ENCODE measurements at places on chromosomes 5 and 9.

- DNase-seq = no peak
Observed at GRCh38 chr9:18362901-18363685, 110.9 kb upstream of the ADAMTSL1 start.

DNA sequence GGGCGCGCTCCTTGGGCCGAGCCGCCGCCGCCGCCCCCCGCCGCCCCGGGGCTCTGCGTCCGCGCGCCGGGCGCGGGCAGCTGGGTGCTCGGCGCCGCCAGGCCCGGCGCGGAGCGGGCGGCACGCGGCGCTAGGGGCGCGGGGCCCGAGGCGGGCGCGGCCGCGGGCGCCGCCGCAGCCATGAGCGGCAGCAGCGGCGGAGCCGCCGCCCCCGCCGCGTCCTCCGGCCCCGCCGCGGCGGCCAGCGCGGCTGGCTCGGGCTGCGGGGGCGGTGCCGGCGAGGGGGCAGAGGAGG lies 351 bp downstream of the TRIO start:
- DNase-seq = no peak

DNA sequence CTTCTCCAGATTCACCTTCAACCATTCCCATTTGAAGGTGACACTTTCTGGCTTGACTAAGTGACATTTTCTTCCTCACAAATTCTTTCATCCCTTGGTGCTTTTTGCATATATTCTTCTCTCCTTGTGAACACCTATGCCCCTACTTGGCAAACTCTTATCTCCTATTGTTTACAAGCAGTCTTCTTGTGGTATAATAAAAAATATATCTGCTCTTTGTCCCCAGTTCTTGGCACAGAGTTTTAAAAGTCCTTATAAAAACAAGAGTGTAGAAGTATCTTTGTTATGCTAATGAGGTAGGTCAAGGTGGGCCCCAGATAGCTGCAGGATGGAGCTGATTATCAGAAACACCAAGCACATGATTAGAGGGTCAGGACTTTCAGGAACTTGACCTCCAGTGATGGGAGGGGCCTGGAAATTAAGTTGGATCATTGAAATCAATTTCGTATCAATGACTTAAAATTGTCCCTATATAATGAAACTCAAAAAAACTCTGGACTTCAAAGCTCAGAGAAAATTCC lies 38.0 kb downstream of the TMEM161B start:
- no peak for DNase-seq

DNA sequence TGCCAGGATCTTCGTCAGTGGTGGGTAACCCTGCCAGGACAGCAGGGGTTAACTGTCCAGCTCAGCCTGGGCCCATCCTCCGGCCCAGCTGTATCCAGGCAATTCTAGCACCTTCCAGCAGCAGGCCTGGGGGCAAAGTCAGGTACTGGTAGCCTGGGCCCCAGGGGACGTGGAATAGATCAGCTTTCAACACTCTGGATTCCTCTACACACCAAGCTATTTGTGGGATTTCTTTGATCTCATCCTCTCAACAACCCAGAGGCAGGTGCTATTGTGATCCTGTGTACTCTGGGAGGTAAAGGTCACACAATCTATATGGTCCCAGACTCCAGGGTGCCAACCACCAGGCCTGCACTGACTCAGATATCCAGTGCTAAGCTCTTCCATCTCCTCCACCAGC lies 8.7 kb upstream of the SPOUT1 start:
- no peak for DNase-seq

GRCh38 chr5:135631391-135631790 lies 52.6 kb upstream of the CXCL14 start:
- no peak for DNase-seq

DNA sequence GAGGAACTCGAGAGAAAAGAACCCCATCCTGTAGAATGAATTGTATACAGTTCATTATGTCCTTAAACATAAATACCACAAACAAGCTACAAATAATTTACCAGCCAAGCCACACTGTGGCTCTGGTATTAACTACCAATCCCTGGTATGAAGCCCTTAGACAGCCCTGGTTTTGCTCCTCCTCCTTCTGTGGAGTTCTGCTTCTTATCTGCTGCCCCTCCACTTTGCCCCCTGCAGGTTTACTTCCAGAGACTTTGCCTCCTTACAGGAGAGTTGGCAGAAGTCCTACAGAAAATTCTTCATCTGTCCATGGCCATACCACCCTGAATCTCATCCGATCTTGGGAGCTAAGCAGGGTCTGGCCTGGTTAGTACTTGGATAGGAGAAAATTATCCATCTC lies 219.8 kb downstream of the ACTL7B start:
- DNase-seq = no peak

DNA sequence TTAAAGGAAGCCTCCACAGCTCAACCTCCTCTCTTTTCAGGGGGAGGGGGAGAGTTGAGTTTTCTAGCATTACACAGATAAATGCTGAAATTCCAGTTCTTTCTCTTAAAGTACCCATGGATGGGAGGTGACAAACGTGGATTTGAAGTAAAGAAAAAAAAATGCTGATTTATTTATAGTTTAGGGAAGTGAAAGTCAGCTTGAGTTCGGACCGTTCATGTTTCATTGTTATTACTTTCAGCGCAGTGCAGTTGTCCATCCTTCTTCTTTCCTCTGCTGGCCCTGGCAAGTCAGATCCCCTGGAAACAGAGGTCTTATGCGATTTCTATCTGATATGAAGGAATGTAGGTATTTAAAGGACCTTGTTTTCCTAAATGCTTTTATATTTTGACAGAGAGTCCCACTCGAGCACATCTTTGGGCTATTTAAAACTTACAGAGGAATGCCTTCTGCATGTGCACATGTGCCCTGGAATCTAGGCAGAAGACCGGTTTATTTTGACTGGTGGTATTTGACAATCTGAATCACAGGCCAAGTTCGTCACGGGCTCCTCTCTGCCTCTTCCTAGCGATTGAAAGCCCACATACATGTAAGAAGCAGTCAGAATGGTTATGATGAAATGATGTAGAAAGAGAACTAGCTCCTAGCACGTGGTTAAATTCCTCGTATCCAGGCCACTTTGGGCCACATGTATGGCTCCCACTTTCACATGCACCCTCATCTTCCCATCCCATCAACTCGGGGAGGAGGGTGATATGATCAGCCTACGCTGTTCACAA lies 385.2 kb upstream of the KLF4 start:
- DNase-seq = no peak

DNA sequence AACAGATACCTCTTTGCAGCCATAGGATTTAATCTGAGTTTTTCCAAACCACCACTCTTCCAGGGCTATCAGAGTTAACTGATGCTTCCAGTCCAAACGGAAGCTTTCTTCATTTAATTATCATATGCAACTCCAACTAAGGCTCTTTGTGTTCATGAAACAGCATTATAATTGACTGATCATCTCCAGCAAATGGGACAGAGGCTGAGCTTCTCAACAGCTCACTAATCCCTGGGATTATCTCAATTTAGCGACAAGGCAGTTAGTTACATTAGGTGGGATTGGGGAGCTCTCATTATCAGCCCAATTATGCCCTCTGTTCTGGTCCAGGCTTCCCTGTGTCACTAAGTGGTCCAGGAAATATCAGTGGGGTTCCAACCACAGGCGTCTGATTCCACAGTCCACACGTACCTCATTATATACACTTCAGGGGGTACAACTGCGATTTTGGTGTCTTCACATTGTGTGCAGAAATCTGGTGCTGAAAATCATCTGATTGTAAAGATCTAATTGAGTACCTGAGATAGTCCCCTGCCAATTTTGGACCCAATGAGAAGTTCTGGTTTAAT lies 313.5 kb upstream of the PANK3 start:
- no peak for DNase-seq

- DNase-seq = no peak
Observed at GRCh38 chr5:74556631-74557595, 83.6 kb downstream of the ENC1 start.

GRCh38 chr9:36319806-36320205 lies 61.6 kb upstream of the GNE start:
- DNase-seq = no peak

DNA sequence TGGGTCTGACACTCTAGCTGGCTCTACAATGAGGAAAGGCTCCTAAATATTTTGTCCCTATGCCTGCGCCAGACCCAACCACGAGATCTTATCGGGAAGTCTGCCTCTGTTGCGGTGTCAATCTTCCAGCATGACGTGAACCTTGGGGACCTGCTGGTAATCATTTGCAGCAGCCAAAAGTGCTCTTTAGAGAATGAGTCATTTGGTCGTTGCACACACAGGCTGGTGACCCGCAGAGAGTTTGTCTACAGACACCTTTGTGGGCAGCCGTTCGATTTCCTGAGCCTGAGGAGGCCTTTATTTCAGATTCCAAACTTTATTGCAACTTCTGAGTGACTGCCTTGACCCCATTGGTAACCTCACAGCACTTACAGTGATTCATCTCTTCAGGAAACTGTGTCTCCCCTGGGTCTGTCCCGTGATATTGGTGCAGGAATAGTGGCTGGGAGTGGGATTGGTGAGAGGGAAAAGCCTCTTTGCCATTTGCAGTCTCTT lies 326.1 kb downstream of the NSG2 start:
- DNase-seq = no peak

DNA sequence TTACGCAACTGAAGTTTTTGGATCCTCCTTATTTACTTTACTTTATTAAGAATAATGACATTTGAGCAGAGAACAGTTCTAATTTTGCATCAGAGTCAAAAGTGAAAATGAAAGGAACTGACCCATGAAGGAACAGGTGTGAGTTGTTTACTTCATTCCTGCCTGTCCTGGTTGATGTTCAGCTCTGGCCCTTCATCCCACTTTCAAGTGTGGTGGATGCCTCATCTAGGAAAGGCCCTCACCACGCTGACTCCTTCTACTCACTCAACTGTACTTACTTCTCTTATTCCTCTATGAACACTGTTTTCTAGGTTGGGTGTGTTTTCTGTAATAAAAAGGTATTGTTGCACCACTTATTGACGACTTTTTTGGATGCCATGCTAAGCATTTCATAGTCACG lies 61.8 kb upstream of the PLEKHG4B start:
- no peak for DNase-seq

- no peak for DNase-seq
Observed at GRCh38 chr5:89267788-89268187, 384.8 kb upstream of the MEF2C start.

DNA sequence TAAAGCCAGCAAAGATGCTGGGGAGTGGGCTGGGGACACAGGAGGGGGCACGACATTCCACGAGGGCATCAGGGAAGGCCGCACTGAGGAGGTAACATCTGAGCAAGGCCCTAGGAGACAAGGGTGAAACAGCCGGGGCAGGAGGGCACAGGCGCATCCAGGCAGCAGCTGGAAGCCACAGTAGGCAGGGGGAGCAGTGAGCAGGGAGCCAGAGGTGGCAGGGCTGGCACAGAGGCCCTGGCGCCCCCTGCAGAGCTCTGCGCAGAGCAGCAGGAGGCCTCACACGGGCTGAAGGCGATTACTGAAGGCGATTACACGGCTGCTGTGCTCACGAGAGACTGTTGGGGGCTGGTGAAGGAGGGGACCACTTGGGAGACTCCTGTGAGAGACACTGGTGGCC lies 15.4 kb downstream of the LMAN2 start:
- peak; percentile 48 for DNase-seq

DNA sequence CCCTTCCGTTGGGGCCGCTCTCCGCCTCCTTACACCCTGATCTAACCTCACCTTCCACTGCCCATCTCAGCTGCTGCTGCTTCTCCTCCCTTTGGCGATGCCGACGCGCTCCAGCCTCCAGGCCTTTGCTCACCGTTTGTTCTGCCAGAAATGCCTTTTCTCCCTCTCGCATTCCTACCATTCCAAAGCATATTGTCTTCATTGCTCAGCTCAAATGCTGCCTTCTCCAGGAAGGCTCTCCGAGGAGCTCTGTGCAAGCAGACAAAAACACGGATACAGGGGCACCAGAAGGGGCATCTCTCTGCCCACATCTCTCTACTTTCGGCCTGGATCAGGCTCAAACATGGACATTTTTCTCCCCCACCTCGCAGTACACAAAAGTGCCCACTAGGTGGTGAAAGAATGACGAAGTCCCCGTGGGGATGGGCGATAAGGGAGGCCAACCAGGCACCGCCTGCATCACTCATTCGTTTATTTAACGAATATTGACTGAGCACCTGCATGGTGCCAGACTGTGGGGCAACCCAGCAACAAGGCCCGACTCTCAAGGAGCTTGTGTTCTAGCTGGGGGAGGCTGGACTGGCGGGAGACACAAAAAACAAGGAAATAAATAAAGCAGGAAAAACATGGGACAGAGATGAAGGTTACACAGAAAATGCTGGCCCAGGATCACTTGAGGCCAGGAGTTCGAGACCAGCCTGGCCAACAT lies 7.3 kb upstream of the GRHPR start:
- DNase-seq = no peak

DNA sequence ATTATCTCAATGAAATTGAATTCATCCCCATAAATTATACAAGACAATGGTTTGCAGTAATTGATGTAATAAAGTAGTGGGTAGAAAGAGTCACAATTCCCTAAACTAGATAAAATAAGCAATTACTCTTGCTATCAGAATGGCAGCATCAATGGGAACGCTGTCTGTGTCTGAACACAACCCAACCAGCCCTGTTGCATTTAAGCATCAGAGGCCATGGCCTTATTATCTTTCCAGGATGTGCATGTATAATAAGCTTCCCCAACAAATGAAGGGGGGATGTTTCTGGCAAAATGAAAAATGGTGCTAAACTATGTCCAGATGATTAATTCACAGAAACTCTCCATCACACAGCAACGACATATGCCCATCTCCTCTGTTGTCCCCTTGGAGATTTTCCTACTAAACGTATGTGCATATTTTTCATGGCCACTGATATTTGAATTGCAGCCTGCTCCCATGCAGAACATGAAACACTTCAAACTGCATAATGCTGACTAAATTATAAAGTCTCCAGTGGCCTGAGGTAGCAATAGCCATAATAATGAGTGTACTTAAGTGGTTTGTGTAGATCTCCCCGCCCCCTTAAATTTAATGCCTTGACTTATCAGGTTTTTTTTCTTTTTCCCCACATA lies 306.9 kb upstream of the ADAMTS16 start:
- no peak for DNase-seq

DNA sequence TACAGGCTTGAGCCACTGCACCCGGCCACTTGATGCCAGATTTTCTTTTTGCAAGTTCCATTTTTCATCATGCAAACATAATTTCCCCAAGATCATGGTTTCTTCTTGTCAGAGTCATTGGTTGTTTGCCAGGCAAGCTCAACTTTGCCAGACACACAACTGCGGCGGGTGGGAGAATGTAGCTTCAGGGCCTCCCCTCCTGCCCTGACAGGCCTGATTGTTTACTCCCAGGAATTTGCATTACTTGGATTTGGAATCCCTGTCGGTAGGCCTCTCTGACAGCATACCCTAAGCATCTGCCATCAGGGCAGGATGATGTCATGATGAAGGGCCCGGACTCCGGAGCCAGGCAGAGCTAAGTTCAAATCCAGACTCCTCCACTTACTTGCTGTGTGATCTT lies 15.1 kb downstream of the RPS14 start:
- no peak for DNase-seq

- DNase-seq = no peak
Observed at GRCh38 chr9:19630760-19631159, 158.1 kb downstream of the SLC24A2 start.

GRCh38 chr5:95358848-95359247 lies 32.3 kb upstream of the FAM81B start:
- DNase-seq = no peak

DNA sequence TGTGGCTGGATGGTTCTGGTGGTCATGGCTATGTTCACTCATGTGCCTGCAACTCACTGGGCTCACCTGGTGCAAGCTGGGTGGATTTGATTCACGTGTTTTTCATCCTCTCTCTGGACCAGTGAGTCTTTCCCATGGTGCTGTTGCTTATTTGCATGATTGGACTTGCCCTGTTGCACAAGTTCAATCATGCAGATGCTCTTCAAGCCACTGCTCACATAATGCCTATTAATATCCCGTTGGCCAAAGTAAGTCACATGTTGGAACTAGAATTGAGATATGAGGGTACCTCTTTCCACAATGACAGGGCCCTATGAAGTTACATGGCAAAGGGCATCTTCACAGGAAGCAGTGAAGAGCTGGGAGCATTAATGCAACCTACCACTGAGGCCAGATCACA lies 26.5 kb upstream of the MROH2B start:
- DNase-seq = no peak
